ENCODE measurements at places on chromosomes 1 and 21.

- DNase-seq, result no peak
Measured at GRCh38 chr21:46468108-46468774, 9.6 kb downstream of the DIP2A start.

- no peak for DNase-seq
Measured at GRCh38 chr1:229845410-229846138, 219.5 kb downstream of the URB2 start.

- DNase-seq, result no peak
Measured at GRCh38 chr1:31574749-31575368, 1.5 kb upstream of the TINAGL1 start.

GRCh38 chr1:56339093-56339492 lies 240.3 kb downstream of the PLPP3 start:
- DNase-seq, result no peak

- no peak for DNase-seq
Measured at GRCh38 chr1:12591267-12591938, 26.6 kb downstream of the DHRS3 start.

DNA sequence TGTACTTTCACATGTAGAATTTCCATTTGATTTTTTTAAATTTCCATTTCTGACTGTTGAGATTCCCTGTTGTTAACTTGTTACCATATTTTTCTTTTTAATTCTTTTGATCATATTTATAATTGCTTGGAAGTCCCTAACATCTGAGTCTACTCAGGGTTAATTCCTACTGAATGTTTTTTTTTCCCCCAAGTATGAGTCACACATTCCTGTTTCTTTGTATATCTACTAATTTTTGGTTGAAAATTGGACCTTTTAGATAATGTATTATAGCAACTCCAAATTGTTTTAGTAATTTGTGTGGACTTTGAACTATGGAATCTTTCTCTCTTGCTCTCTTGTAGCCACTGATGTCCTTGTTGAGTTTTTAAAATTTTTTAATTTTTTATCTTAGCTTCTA lies 54.6 kb downstream of the STXBP3 start:
- no peak for DNase-seq

DNA sequence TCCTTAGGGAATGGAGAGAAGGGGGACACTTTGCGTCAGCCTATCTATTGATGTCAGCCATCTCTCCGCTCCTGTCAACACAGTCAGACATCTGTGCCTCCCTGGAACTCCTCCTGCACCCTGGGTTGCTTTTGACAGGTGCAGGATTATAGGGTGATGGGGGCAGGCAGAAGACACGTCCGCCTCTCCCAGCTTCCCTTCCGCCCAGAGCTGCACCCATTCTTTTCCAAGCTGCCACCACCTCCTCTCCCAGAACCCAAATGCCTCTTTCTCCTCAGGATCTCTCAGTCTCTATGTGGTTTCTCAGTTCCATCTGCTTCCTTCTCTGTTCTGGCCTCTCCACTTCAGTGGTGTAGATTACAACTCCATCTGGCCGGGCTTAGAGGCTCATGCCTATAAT lies 17.1 kb upstream of the KIF1B start:
- no peak for DNase-seq

- DNase-seq, result no peak
Measured at GRCh38 chr1:222124602-222125001, 382.7 kb upstream of the DUSP10 start.

DNA sequence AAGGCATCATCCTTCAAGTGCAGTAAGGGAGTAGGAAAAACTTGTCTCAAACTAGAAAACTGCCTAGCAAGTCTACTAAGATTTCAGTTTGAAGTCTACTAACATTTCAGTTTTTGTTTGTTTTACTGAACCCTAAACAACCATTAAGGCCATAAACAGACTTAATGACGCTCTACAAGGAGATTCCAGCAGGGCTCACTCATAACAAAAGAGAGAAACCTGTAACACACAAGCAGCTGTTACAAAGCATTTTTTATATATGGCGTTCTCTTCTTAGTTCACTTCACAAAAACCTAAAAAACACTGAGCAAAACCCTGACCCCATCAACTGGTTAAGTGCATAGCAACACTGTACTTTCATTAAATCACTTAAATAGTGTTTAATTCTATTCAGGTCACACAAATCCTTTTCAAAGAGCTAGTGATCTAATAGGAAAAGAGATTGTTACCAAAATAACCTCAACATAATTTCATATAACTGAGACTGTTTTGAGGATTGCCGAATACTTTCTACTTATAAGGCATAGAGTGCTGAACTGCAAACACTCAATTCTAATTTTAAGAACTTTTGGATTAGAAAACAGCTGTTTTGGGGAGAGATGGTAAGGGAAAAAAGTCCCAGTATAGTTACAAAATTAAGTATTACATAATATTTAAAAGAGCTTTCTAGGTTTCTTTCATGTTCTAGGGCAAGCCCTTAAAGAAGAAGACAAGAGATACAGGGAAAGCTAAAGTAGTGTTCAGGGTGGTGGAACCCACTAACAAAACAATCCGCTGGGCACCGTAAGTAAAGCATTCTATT lies 1.4 kb downstream of the B3GALNT2 start:
- DNase-seq, result no peak

DNA sequence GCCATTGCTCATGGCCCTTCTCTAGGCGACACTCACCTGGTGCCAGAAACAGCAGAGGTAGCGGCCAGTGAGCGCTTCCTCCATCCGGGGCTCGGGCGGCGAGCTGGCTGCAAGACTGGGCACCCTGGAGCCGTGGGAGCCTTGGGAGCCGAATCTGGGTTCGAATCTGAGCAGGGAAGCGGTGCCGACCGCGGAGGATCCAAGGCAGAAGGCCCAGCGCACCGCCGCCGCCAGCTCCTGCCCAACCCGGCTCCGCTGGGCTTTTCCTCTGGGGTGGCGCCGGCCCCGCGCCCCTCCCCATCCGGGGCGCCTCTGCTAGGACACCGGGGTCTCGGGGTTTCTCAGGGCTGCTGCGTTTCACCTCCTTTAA lies 1.7 kb upstream of the PRDM16 start:
- DNase-seq, result no peak

DNA sequence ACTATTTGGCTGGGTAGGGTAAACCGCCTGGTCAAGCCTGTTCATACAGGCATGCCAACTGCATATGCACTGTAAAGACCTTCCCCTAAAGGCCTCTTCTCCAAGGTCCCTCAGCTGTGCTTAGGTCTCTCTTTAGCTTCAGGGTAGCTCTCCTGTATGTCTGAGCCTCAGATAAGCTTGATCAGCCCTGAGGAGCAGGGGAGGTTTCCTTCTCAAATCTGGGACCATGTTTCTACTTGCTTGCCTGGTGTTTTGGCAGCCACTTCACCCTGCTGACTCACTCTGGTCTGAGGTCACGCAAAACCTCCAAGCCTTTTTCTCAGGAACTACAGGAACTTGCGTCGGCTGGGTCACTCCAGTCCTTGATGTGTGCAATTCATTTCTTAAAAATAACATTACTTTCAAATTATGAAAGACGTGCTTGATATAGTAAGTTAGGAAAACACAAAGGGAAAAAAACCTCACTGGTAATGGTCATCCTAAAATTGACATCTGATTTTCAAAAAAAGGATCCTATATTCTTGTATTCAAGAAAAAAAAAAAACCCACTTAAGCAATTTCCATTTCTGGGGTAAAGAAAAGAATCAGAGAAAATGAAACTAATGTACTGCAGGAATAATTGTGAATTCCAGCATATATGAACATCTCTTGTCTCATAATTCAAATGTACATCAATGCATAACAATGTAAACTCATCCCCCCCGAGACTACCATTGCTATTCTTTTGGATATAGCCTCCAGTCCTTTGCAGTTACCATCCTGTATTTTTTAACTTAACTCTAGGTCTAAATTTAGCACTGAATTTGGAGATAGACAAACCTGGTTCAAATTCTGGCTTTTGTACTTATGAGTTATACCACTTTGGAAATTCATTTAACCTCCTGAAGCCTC lies 24.8 kb upstream of the RNF19B start:
- peak; percentile 92 for DNase-seq

GRCh38 chr1:100423832-100424337 lies 71.6 kb downstream of the CDC14A start:
- DNase-seq, result no peak

DNA sequence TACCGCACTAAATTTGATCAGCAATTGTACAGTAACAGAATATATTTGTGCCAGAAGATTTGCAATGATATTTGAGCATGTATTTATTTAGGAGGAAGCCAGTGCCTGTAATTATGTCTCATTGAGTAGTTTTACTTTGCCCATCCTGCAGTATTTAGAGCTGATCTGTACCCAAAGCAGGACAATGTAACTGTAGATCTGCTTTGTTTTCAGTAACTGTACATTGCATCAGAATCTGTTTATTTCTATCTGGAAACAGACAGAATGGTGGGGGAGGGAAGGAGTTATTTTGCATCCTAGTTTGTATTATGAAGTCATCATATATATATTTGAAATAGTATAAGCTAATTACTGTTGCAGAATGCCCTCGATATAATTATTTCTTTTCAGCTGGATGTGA lies 36.2 kb upstream of the LRRC8C start:
- DNase-seq, result no peak

GRCh38 chr1:118947003-118947765 lies 41.0 kb downstream of the TBX15 start:
- DNase-seq, result no peak

- no peak for DNase-seq
Measured at GRCh38 chr1:101178688-101179491, 57.9 kb upstream of the S1PR1 start.

- DNase-seq, result no peak
Measured at GRCh38 chr1:45679123-45679522, 7.2 kb downstream of the GPBP1L1 start.

DNA sequence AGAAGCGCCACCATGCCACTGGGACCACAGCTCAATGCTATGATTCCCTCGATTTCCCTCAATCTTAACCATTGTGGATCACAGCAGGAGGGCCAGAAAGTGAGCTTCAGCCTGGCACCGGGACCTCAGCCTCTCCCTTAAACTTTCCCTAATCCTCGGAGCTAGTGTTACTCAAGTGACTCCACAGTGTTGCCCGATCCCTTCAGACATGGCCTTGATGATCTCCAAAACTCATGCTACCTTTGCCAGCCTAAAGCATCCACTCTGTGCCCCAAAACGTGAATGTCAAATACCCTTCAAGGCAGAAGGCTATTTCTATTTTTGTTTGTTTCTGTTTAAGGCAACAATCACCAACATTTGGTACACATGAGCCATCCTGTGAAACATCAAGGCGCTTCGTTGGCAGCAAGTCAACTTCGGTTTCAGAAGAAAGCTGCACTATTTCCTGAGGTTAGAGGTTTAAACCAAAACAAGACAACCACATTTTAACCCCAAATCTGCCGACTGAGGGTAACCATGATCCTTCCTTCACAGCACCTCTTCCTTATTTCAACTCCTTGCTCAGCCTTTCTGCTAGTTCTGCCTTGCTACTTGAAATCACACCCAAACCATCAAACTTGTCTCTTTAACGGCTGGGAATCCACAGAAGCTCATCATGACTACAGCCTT lies 94.4 kb upstream of the KRTAP19-8 start:
- DNase-seq, result peak; percentile 1

- no peak for DNase-seq
Measured at GRCh38 chr21:29261555-29262540, 36.9 kb upstream of the BACH1 start.

DNA sequence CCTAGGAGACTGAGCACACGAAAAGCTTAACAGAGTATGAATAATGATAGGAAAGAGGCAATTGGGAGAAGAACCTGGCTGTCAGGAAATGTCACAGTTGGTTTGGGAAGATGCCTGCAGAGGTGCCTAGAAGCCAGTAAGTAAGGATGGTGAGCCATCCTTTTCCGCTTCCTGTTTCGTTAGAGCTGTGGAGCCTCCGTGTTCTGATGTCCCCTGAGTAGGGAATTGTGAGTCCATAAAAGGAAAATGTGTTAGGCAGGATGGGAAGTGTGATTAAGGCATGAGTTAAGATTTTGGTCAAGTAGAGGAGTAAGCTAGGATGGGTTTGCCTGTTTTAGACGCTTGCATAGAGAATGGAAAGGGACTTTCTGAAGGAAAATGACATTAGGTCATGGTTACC lies 9.0 kb downstream of the CLIC4 start:
- no peak for DNase-seq

GRCh38 chr1:205921570-205921909 lies 21.7 kb downstream of the SLC26A9 start:
- no peak for DNase-seq

- peak; percentile 49 for DNase-seq
Measured at GRCh38 chr1:184150776-184151531, 99.4 kb downstream of the TSEN15 start.

- no peak for DNase-seq
Measured at GRCh38 chr1:185433667-185434066, 116.6 kb upstream of the IVNS1ABP start.

GRCh38 chr21:36860736-36861594 lies 105.5 kb downstream of the HLCS start:
- no peak for DNase-seq

DNA sequence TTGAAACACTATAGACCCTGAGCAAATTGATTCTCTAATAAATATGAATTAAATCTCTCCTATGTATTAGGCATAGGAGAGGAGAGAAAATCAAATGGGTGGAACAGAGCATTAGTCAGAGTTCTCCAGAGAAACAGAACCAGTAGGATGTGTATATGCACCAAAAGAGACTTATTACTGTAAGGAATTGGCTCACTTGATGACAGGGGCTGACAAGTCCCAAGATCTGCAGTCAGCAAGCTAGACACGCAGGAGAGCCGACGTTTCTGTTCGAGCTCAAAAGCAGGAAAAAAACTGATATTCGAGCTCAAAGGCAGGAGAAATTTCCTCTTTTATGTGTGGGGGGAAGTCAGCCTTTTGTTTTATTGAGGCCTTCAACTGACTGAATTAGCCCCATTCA lies 259.2 kb upstream of the KAZN start:
- DNase-seq, result no peak

DNA sequence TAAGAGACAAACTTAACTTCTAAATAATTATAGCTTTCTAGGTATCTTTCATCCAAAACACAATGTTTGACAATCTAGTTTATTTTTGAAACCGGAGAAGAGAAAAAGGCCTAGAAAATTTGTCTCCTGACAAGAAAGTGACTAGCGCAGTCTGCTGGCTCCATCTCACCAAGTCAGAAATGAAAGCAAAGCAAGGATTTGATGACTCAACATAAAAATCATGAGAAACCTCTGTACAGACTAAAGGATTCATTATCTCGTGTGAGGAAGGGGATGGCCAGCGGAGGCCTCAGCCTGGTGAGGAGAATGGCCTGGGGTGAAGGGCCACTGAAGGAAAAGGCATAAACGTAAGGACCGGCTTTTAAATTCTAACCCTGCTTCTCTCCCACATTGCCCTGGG lies 20.0 kb upstream of the TSNAX start:
- DNase-seq, result no peak

GRCh38 chr21:27681841-27682240 lies 715.0 kb upstream of the ADAMTS5 start:
- no peak for DNase-seq

- DNase-seq, result no peak
Measured at GRCh38 chr1:59691261-59691660, 123.5 kb upstream of the HOOK1 start.

DNA sequence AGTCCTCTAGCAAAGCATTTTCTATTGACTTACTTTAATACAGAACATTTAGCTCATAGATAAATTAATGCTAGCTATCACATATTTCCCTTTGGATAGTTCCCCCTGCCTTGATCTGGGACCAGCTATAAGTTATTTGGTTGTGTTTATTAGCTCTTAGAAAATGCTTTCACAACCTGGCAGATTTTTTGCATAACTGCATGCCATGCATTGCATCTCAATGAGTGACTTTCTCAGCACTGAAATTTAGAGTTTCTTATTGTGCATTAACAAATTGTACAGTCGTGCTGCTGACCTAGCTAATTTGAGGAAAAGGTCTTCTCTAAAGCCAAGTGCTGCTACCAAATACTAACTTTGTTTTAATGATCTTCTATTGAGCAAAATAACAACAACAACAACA lies 164.8 kb downstream of the PLPPR5 start:
- no peak for DNase-seq

- no peak for DNase-seq
Measured at GRCh38 chr1:245571815-245572294, 417.1 kb downstream of the KIF26B start.
